EL (cell line): ENCODE measurements at places on chromosomes 11 and 22.

DNA sequence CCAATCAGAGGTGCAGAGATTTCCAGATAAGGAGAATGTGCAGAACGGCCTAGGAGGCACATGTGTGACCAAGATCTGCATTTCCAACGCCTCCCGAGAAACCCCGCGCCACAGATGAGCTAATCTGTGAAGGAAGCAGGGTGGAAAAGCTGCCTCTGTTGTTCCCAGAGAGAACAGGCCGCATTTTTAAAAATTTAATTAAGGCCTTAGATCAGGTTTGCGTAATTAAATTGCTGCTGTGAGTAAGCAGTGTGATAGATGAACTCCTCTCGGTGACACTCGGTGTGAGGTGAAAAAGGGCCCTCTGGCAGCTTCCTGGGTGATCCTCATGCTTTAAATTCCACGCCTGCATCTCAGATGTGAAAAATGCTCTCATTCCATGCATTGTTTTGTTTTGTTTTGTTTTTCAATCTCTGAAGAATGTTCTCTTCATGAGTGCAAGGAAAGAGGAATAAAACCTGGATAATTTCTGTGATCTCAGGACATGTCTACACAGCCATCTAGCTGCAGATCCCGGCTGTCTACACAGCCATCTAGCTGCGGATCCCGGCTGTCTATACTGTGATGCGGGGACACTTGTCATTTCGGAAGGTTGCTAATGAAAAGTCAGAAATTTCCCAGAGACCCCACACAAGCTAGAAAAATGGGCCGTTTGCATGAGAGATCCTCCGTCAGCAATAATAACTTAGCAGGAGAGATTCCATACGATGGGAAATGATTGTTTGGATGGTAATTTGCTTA lies 1398.9 kb downstream of the BRD1 start:
- DNase-seq = peak; percentile 65

- peak; percentile 70 for DNase-seq
Measured at GRCh38 chr11:131756479-131757110, 386.2 kb downstream of the NTM start.

- DNase-seq = no peak
Measured at GRCh38 chr11:65786786-65787636, at the start of gene OVOL1. Gene OVOL1 (plus strand): TSS chr11:65787063. CDS start chr11:65787374, 311 bp downstream.

DNA sequence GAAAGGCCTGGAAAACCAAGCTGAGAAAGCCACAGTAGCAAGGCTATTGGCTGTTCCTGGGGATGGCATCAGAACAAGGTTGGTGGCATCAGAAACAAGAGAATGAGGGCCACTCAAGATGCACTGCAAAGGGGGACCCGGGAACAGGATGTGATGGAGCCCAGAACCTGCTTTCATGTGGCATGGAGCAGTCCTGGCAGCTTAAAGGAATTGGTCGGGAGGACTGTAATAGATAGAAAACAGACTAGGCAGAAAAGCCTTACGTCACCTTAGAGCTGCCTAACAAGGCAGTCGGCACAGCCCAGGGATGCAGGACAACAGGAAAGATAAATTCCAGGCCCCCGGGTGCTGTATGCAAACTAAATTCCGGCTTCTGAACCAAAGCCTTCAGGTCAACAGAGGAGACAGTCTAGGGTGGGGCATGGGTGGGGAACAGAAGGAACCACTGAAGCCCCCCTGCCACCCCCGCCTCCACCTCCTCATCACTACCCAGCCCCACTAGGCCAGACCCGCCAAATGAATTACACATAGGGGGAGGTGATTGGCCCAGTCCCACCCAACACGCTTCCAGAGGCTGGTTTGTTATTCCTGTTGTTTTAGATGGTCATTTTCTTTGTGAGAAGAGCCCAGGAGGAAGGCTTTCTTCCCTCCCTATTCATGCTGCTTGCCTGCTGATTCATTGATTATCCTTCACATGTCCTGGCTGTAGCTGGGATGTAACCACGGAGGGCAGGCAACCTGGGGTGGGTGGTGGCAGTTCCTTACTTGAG lies 25.7 kb upstream of the LRRC55 start:
- DNase-seq = no peak

DNA sequence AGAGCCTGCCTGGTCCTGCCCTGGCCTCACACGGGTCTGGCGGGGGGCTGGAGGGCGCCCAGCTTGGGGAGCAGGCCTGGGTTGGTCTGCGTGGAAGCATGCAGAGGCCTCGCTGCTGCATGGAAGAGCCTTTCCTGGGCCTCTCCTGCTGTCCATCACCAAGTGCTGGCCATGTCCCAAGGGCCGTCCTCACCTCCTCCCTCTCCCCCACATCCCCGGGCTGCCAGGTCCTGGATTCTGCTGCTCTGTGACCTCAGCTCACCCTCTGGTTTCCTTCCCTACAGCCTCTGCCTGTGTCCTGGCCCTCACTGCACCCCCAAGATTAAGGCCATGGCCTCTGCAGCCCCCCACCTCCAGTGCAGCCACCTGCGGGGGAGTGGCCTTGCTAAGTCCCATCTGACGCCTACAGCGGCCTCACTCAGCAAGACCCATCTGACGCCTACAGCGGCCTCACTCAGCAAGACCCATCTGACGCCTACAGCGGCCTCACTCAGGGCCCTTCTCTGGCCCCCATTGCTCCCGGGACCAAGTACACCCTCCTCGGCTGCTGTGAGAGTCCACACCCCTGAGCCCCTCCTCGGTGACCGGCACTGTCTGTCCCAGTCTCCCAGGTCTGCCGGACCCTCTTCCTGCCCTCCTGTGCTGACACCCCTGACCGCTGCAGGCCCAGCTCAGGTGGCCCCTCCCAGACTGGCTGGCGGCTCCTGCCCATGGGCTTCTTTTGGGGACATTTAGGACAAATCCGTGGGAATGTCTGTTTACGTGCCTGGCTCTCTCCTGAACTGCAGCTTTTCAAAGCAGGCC lies 119.5 kb upstream of the B3GAT1 start:
- DNase-seq = no peak

DNA sequence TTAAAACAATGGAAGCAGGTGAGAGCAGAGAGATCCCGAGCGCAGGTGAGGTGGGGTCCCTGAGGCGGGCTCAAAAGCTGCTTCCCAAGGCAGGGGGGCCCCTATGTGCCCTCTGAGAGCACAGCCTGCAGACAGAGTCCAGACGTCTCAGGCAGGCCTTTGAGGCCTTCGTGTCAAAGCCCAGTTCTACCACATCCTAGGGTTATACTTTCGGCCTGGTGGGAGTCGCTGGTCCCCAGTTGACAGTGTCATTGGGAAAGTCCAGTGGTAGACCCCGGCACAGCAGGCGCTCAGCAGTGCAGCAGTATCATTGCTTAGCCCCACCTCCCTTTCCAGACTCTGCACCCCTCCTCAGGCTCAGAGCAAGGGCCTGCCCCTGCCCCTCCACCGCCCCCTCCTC lies 9.1 kb downstream of the LINC01488 start:
- DNase-seq = no peak

DNA sequence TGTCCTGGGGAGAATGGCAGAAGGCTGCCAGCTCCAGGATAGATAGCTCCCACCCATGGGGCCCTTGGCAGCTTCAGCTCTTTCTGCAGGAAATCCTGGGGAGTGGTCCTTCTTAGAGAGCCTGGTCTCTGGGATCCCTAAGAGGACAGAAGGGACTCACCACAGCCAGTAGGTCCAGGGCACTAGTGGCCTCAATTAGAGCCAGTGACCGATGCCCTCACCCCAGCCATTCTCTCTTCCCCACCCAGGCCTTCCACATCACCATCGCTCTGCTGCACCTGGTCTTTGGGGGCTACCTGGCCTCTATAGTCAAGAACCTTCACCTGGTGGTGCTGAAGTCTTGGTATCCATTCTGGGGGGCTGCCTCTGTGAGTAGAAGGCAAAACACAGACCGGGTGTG lies 5.6 kb downstream of the MS4A10 start:
- DNase-seq = no peak

- DNase-seq = no peak
Measured at GRCh38 chr11:94025690-94026394, 4.7 kb downstream of the HEPHL1 start.

DNA sequence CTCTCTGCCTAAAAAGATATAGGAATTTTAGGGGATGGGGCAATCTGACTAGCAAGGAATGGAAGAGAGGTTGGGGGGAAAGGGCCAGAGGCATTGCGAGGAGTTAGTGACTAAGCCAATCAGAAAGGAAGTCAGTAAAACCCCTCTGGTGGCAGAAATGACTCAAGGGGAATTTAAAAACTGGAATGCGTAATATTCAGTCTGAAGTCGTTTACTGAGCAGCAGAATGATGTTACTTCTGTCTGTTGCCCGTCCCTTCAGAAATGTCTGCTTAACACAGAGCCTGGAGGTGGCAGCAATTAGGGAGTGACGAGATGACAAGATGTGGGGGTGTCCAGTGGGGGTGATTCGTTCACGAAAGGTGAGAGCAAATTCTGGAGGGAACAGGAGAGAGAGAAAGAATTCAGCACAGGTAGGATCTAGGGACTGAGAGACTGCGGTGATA lies 107.7 kb upstream of the CLMP start:
- DNase-seq = peak; percentile 81

DNA sequence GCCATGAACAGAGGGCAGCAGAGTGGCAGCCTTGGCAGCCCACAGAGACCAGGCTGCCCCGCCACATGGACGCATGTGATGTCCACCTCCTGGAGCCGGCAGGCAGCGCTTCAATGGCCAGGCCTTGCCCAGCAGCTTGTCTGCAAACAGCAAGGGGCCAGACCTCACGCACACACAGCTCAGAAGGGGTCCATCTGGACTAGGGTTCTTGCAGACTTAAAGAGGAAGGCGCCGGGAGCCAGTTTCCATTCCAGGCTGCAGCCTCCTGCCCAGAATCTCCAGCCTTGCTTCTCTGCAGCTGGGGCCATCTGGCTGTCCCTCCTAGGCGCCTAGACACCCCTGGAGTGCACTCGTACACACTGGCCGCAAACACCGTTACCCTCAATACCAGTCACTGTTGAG lies 91.9 kb upstream of the TMEM45B start:
- no peak for DNase-seq

- DNase-seq = no peak
Measured at GRCh38 chr11:16853859-16854258, 115.4 kb downstream of the C11orf58 start.

DNA sequence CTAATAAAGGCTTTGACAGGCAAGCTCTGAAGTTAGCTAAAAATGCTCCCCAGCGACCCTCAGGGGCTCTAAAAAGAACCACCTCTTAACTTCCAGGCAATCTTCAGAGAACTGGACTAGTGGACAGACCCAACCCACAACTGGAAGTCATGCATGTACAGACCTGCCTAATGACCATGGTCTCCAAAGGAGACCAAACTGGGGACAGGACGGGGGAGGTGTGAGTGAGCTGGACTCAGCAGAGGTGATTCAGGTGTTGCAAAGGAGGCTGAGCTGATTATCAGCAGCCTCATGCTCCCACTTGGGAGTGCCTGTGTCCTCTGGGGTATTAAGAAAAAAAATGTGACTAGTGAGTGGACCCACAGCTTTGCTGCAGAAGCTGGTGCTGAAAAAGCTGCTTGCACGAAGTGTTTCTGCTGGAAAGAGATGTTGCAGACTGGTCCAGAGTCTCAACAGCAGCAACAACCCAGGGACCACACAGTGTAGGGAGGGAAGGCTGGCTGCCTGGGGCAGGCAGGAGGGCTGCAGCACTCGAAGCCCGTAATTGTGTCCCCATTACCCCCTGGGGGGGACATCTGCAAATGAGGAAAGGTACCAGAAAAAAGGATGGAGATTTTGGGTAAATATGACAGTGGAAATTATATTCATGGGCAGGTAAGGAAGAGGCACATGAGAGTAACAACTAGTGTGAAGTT lies 35.3 kb downstream of the PITPNB start:
- no peak for DNase-seq

GRCh38 chr11:36065436-36065835 lies 121.6 kb downstream of the LDLRAD3 start:
- peak; percentile 15 for DNase-seq

- DNase-seq = no peak
Measured at GRCh38 chr11:119742263-119742861, 13.4 kb upstream of the NECTIN1 start.

GRCh38 chr11:86377972-86378371 lies 3.3 kb downstream of the CCDC81 start:
- DNase-seq = no peak

DNA sequence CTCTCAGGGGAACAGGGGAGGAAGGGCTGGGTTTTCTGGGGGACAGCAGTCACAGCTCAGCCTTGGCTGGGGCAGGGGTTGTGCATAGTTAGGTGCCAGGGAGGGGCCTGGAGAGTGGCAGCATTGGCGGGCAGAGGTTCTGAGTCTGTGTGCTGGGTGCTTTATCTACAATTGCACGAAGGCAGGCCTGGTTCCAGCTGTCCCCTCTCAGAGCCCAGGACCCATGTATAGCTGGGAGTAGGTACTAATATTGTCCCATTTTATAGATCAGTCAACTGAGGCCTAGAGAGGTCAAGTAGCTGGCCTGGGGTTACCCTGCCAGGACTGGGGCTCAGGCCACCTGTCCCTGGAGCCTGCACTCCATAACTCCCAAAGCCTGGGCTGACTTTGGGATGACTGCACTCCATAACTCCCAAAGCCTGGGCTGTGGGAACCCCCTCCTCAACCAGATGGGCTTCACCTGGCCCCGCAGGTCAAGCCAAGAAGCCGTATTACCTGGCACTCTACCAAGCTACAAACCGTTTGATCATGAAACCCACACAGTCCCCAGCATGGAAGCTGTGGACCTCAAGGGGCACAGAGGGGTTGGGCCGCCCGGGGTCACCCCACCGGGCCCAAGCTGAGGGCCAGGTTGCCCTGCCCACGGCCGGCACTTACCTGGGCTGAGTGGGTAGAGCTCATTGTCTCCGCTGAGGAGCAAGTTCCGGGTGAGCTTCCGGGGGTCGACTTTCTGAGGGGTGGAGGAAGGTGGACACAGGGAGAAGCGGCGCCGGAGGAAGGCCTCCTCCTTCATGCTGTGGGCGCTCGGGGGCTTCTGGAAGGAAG lies 36.5 kb downstream of the OSBPL5 start:
- DNase-seq = no peak

DNA sequence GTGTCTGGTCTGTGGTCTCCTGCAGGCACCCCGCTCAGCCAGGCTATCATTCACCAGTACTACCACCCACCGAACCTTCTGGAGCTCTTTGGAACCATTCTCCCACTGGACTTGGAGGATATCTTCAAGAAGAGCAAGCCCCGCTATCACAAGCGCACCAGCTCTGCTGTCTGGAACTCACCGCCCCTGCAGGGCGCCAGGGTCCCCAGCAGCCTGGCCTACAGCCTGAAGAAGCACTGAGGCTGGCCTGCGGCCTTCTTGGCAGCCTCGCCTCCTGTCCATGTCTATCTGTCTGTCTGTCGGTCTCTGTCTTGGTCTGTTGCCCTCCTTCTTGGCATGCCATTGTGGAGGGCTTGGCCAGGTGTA lies 27.9 kb downstream of the INCENP start:
- DNase-seq = no peak

GRCh38 chr22:49966041-49966773 lies 5.6 kb downstream of the PIM3 start:
- DNase-seq = no peak

- DNase-seq = peak; percentile 10
Measured at GRCh38 chr22:26762503-26763472, 105.4 kb downstream of the MIAT start.
